ENCODE measurements at places on chromosomes 5 and 9.

GRCh38 chr5:146568161-146568560, 52.2 kb upstream of the GPR151 start:
- DNase-seq, result no peak

- no peak for DNase-seq
Observed at GRCh38 chr9:110081395-110081794, 126.6 kb downstream of the C9orf152 start.

DNA sequence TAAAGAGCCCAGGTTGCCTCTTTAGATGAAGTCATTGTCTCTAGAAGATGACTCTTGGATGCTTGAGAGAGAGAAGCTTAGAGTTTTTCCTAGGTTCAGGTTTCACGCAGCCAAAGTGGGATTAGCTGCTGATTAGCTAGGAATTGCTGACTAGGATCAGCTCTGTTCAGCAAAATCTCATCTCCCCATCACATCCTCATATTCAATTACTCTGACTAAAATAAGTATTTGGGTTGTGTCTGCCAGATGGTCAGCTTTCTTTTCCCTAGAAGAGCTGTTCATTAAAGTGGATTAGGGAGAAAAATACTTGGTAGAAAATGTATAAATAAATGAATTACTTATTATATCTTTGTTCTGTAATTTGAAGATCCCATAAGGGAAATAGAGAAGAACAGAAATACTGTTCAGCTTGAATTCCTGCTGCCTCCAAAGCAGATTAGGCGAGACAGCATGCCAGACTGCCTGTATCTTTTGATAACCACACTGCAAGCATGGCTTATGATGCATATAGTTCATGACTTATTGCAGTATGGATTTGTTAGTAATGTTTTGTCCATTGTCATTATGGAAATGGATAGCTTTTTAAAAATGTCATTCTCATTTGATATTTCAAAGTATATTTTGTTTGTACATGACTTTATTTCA, 184.8 kb upstream of the CD180 start:
- no peak for DNase-seq

DNA sequence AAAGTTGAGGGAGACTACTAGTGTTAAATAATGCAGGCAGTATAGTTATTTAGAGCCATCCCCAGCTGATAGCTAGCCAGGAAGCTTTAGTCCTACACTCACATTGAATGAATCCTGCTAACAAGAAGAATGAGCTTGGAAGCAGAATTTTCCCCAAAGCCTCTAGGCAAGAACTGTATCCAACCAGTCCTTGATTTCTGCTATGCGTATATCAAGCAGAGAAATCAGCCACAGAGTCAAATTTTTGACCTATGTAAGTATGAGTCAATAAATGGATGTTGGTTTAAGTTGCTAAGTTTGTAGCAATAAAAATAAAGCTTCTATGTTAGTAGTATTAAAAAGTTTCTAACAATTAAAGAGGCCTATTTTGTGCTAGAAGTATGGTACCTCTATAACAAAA, 672.1 kb upstream of the CHD1 start:
- no peak for DNase-seq

- no peak for DNase-seq
Observed at GRCh38 chr9:92749934-92750315, 14.7 kb downstream of the BICD2 start.

- no peak for DNase-seq
Observed at GRCh38 chr5:106474066-106474465, 1196.7 kb downstream of the EFNA5 start.

GRCh38 chr9:86674487-86674886, 272.8 kb downstream of the GAS1 start:
- DNase-seq, result no peak

- DNase-seq, result no peak
Observed at GRCh38 chr5:99334936-99335335, 406.1 kb upstream of the CHD1 start.

- DNase-seq, result no peak
Observed at GRCh38 chr5:75654693-75655295, 43.5 kb downstream of the ANKDD1B start.

DNA sequence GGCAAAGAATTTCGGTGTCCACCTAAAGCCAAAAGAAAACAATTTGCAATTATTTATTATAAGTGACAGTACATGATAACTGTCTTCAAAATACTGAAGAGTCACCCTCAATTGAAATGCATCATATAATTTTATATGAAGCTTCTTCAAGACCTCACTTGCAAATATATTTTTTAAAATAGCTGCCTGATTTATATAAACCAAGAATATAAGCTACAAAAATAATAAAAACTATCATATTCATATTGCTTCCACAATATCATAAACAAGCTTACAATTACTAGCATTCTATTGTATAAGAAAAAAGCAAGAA, 144.1 kb downstream of the CETN3 start:
- DNase-seq, result no peak

- no peak for DNase-seq
Observed at GRCh38 chr5:39448506-39449128, 23.8 kb upstream of the DAB2 start.

- DNase-seq, result no peak
Observed at GRCh38 chr5:125510651-125511050, 764.2 kb upstream of the ZNF608 start.

DNA sequence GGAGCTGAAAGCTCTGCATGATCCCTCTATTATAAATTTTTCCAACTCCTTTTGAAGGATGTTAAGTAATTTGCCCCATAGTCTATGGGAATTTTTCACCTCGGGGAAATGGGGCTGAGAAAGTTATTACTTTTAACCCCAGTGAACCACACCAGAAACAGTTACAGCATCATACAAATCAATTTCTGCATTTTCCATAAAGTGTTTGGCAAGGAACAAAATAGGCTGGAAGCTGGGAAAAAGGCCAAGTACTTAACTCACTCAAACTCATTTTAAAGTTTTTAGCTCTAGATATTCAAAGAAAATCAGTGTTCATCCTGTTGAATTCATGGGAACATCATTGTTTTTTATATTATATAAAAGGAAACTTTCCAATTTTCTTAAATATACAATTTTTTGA, 160.9 kb downstream of the SH3GL2 start:
- DNase-seq, result no peak

- DNase-seq, result no peak
Observed at GRCh38 chr5:147305147-147305546, 70.3 kb downstream of the STK32A start.

DNA sequence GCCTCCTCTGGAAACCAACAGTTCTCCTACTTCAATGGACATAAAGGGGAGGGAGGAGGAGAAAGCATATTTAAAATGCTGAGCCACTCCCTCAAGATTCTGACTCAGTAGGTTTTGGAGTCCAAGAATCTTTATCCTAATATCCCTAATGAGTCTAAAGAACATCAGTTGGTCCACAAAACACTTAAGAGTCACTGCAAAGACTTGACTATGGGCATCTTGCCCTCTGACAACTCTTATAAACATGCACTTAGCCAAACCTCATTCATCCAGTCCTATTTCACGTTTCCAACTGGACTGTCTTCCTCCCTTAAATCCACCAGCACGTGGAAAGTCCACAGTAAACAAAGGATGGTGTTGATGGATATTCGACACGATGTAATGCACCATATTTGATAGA, 172.5 kb downstream of the FAM114A2 start:
- DNase-seq, result no peak

- DNase-seq, result peak; percentile 22
Observed at GRCh38 chr5:137833463-137833862, 34.2 kb upstream of the MYOT start.

GRCh38 chr5:174505621-174506020, 218.8 kb upstream of the MSX2 start:
- DNase-seq, result no peak

- no peak for DNase-seq
Observed at GRCh38 chr5:38347896-38348295, 89.5 kb downstream of the EGFLAM start.

DNA sequence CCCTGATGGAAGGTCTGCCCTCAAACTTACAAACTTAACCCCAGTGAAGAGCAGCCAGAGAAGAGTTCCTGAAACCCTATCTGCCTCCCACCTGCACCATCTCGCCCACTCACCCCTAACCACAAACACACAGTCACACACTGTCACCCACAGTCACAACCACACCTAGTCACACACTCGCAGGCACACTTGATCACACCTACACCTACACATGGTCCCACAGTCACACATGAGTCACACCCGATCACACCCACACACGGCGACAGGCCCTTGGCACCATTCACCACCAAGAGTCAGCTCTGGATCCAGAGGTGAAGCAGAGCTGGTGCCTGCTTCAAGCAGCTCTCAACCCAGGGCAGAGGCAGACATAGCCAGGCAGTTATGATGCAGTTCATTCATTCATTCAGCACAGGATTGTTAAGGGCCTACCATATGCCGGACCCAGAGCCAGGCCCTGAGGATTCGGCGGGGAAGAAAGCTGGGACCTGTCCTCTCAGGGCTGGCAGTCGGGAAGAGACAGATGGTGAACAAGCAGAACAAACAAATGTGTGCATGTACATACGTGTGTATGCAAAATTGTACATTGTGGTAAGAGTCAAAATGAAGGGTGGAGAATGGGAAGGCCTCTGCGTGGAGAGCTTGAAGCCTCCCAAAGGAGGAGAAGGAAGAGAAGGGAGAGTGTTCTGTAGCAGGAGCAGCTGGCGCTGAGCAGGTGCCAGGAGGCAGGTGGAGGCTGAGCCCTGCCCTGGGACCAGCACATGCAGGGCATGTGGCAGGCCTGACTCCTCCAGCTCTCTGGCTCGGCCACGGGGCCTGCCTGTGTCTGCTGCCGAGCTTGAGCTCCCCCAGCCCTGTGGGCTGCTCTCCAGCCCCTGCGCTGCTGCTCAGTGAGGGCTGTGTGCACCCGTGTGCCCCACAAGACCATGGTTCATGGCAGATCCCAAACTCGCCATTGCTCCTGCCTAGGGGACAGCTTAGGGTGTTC, 6.4 kb downstream of the TSPAN17 start:
- no peak for DNase-seq

- DNase-seq, result no peak
Observed at GRCh38 chr9:76761448-76761847, 2.8 kb upstream of the PCA3 start.

GRCh38 chr9:78386348-78386747, 89.4 kb downstream of the PSAT1 start:
- DNase-seq, result no peak

DNA sequence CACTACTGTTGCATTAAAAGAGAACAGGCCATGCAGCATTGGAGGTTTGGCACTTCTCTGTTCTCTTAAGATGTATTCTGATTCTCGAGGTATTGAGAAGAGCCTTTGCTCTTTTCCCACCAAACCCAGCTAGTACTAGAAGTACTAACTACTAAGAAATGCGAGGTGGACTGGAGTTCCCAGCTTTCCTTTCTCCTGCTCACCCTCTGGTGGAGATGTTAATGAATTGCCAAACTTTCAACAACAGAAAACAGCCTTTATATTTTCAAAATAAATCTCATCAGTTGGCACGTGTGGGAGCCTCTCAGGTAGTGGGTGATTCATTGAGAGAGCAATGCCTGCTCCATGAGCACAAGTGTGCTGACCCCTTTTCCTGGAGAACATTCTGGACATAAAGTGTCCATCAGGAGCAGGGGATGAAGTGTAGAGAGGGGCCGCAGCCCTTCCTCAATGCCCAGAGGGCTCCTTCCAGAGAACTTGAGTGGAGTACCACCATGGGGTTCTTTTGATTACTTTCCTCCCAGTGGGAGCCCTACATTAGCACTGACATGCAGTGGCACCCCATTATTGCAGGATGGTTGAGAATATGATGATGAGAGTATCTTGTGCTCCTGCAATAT, 45.7 kb downstream of the TMEM174 start:
- DNase-seq, result no peak

DNA sequence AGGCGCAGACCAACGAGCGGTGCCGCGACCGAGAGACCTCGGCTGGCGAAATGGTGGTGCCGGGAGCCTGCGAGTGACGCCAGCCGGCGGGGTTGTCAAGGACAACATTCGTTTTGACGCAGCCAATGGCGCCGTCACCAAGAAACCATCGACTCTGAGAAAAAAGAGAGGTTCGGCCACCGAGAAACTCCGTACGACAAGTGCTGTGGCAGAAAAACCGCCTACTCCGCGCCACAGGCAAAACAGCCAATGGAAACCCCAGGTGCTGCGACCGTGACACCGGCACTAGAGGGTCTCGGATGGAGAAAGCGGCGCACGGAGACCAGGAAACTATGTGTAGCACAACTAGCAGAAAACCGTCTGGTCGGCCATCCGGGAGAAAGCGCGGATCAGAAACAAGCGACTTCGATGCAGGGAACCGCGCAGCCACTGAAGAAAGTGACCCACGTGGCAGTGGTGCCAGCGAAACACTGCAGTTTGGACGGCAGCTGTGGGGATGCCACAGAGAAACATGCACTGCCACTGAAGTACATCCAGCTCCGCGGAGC, 88.8 kb downstream of the ANXA2R start:
- DNase-seq, result peak; percentile 22

DNA sequence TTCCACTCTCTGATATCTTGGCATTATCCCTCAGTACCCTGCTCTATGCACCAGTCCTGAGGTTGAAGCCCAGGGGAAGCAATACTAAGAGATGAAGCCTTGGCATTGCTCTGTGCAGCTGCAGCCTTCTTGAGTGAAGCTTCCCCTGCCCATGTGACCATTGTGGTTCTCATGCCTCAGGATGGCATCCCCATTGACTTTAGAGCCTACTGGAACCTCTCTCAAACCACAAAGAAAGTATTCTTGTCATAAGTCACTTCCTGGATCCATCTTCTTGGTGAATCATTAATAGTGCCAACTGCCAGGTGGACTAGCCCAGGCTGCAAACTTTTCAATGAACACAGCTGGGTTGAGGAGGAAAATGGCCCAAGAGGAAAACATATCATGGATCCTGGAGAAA, 283.9 kb upstream of the RFX3 start:
- DNase-seq, result no peak

DNA sequence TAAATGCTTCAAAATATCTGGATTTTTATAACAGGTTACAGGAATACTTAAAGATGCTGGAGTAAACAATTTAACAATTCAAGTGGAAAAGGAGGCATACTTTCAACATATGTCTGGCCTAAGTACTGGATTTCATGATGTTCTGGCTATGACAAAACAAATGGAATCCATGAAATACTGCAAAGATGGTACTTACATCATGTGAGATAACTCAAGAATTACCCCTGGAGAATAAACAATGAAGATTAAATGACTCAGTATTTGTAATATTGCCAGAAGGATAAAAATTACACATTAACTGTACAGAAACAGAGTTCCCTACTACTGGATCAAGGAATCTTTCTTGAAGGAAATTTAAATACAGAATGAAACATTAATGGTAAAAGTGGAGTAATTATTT, 35.6 kb downstream of the SLC30A5 start:
- DNase-seq, result no peak

DNA sequence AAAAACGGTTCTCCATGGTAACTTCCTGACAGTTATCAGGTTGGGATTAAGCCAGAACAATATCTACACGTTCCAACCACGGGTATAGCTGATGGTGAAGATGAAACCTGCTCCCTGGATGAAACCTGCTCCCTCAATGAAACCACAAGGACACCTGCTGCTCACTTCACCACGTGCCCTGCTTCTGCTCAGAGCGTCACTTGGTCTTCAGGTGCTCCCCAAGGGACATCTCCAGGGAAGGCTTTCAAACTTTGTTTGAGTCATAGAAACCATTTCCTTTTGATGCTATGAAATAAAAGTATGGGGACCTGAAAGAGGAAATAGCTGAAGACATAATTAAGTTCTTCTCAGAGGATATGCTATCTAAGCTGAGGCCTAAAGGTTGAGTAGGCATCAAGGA, 242.4 kb downstream of the MED10 start:
- DNase-seq, result no peak

GRCh38 chr5:136075466-136075891, 46.7 kb downstream of the TGFBI start:
- DNase-seq, result no peak

All from uterus (tissue), 4 donors.